ENCODE measurements at places on chromosomes 3 and 15.

GRCh38 chr15:49103002-49103401 is 52.4 kb downstream of the COPS2 start:
- no peak for DNase-seq

GRCh38 chr3:28574036-28574435 is 225.4 kb upstream of the AZI2 start:
- no peak for DNase-seq

GRCh38 chr15:82933576-82933975 is 18.9 kb downstream of the HOMER2 start:
- no peak for DNase-seq

- no peak for DNase-seq
Observed at GRCh38 chr3:88410259-88410658, 260.5 kb downstream of the C3orf38 start.

- DNase-seq = no peak
Observed at GRCh38 chr3:9308298-9308990, 54.4 kb upstream of the THUMPD3 start.

- no peak for DNase-seq
Observed at GRCh38 chr3:196749125-196749524, 9.5 kb downstream of the PAK2 start.

DNA sequence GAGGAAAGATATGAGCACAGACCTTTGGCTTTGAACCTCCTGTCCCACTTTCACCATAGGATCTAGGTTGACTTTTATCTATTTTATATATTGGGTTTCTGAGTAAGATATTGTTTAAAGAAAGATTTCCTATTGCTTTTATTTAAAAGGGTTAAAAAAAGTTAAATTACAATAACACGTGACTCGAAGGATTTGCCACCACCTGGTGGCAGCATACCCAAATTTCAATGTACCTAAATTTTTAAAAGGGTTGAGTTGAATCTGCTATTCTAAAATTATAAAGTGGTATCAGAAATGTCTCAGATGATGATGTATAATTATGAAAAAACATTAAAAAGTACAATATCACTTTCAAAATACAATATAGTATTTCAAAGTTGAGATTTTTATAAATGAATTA is 368.4 kb downstream of the MECOM start:
- DNase-seq = no peak

- no peak for DNase-seq
Observed at GRCh38 chr3:68662176-68662575, 270.2 kb downstream of the TAFA4 start.

- DNase-seq = no peak
Observed at GRCh38 chr15:63500265-63501250, 3.8 kb upstream of the USP3 start.

DNA sequence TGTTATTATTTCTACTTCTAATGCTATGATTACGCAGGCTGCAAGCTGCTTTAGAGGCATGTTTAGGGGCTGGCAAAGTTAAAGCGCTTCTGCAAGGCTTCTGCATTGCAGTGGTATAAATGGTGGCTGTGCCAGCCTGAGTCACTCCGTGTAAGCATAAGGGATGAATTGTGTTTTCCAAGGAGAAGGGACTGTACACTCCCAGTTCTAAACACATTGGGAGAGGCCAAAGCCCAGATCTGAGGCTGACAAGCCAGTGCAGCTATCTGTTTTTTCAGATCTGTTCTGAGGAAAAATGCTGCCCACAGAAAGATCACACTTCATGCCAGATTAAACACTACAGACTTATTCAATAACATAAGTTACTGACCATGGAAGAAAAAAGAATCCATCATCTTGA is 83.8 kb downstream of the PRICKLE2 start:
- DNase-seq = no peak

DNA sequence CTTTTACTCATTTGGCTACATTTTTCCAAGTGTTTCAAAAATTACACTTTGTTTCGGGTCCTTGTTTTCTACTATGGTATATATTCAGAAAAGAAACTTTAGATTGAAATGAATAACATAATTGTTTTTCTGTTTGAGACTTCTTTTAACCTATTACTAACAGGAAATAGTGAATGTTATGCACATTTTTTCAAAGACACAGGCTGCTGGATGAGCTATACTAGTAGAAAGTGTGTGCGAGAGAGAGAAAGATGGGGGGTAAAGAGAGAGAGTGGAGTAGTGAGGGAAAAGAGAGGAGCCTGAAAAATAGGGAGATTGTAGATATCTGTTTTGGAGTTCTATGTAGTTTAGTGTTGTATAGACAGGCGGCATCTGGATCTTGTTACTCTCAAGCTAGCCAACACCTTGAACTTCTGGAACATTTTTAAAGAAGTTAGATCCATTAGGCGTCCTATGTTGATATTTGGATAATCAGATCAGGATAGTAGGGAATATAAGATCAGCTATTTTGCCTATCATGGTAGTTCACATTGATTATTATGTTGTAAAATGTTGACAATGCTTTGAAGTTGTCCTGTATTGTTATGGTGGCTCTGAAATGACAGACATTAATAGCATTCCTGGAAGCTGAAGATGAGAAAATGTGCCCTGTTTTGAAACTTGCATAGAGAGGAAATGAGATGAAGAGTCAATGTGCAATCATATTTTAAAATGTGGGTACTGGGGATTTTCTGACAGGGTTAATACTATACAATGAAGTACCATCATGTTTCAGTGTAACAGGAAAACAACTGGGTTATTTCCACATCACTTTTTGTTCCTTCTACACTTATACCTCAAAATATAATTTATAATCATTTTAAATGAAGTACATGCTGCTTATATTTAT is 2.6 kb downstream of the RBMS3 start:
- DNase-seq = no peak

DNA sequence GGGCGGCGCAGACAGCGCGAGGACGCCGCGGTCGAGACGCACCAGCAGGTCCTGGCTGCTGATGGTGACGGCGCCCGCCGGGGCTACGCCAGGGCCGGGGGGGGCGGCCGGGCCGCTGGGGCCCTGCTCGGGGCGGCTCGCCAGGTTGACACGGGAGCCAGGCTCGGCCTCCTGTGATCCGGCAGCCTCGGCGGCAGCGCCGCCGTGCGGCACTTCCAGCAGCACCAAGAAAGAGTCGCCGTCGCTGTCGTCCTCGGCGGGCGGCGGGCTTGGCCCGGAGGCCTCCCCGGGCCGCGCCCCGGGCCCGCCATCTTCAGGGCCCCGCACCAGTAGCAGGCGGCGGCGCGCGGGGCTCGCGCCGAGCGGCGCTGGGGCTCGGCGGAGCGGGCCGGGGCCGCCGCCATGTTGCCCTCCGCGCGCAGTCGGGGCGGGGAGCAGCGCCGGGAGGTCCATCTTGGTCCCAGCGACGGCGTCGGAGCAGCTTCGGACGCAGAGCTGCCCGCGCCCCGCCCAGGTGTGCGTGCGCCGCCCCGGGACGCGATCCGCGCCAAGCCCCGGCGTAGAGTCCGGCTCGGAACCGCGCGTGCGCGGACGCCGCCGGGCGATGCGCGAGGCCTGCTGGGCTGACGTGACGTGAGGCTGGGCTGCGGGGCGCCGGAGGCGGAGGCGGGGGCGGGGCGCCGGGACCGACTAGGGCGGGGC is at the start of gene ZXDC:
Gene ZXDC, minus strand, starts transcription at position 479 of the 702 bp plus-strand sequence. Its CDS starts 26 bp downstream, at position 453.
- peak; percentile 88 for DNase-seq

DNA sequence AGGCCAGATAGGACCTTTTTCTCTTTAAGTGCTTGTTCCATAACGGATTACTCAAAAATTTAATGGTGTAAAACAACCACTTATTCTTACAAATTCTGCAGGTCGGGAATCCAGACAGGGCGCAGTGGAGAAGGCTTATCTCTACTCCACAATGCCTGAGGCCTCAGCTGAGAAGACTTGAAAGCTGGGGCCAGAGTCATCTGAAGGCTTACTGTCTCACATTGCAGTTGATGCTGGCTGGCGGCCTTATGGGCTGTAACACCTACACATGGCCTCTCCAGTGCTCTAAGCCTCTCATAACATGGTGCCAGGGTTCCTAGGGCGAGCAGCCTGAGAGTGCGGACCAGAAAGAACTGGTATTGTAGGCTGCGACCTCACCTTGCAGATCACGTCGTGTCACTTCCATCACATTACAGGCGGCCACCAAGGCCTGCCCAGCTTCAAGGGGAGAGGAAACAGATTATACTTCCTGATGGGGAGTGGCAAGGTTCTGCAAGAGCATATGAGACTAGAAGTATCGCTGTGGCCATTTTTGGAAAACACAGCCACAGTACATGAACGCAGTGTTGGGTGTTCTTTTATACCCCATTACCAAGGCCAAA is 32.4 kb downstream of the CMTM7 start:
- DNase-seq = no peak

DNA sequence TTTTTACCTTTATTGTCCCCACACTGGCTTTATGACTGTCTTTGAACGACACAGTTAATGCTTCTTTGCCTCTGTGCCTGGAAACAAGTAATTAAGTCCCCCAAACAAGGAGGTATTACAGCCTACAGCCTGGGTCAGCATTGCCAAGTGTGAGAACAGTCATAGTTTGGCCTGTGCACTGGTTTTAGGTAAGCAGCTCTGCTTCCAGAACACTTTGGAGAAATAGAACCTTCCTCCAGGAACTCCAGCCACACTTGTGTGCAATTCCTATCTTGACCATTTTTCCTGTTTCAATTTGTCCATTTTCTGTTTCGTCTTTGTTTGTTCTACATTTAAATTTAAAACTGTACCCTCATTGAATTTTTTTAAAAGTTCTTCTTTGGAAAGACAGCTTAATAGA is 568.2 kb downstream of the TUSC7 start:
- DNase-seq = no peak

GRCh38 chr15:63029676-63030075 is 12.9 kb upstream of the TPM1 start:
- no peak for DNase-seq

GRCh38 chr15:99062226-99062625 is 42.7 kb upstream of the SYNM start:
- no peak for DNase-seq

DNA sequence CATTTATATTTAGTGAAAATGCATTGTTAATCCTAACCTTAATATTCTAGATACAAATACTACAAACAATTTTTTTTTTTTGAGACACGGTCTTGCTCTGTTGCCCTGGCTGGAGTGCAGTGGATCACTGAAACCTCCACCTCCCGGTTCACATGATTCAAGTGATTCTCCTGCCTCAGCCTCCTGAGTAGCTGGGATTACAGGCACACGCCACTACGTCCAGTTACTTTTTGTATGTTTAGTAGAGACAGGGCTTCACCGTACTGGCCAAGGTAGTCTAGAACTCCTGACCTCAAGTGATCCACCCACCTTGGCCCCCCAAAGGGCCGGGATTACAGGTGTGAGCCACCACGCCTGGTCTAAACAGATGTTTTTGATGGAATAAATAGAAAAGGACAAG is 361.5 kb upstream of the NECTIN3 start:
- DNase-seq = no peak

- DNase-seq = no peak
Observed at GRCh38 chr3:63914312-63914711, 2.1 kb upstream of the SCAANT1 start.

- DNase-seq = no peak
Observed at GRCh38 chr15:68537097-68537496, 41.7 kb upstream of the CORO2B start.

DNA sequence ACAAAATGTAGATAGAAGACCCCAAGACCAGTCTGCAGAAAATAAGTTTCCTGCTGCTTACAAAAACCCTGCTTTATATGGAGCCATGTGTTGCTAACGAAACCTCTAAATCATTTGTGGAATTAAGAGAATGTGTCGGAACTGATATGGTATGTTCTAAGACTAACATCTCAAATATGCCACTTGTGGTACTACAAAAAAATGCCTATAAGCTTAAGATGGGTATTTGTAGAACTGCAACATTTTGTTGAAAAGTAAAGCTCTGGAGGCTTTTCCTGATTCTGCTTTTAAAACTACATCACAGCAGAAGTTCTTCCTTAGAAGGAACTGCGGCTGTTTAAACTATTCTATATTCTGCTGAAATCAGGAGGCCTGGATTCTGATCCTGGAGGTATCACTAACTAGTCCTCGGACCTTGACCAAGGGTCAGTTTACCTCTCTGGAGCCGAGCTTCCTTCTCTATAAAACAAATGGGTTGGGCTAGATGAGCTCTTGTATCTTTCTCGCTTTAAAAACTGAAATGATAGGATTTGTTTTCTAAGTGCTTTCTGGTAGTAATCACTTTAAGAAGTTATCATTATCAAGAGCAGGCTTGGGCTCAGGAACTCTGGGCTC is 74.9 kb downstream of the RAD18 start:
- no peak for DNase-seq

- DNase-seq = no peak
Observed at GRCh38 chr3:13353936-13354542, 66.1 kb downstream of the NUP210 start.

GRCh38 chr3:186990878-186991308 is 60.6 kb downstream of the ST6GAL1 start:
- no peak for DNase-seq

GRCh38 chr3:138600100-138600745 is 6.2 kb upstream of the CEP70 start:
- no peak for DNase-seq

DNA sequence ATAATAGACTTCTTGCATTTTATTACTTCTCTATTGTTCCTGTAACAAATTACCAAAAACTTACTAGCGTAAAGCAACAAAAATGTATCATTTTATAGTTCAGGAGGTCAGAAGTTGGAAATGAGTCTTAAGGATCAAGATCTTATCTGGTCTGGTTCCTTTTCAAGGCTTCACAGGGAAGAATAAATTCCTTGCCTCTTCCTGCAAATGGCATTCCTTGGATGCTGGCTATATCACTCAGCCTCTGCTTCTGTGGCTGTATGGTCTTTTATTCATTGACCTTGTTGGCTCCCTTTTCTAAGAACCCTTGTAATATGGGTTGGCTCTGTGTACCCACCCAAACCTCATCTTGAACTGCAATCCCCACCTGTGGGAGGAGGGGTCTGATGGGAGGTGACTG is 478.4 kb upstream of the THBS1 start:
- no peak for DNase-seq

DNA sequence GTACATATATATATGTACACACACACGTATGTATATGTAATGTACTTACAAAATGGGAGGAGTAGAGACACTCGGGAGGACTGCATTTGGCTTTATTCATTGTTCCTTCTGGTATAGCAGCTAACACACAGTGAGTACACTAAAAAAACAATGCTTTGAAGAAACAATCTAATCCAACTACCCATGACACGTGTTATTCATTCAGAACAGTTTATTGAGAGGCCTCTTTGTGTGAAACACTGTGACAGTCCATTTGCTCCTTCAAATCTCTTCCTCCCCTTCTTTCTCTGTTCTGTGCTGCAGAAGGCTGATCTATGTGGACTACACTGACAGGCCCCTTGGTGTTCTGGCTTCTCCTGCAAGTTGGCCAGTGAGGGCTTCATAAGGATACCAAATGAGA is 1075.9 kb upstream of the CFAP20DC start:
- DNase-seq = no peak

DNA sequence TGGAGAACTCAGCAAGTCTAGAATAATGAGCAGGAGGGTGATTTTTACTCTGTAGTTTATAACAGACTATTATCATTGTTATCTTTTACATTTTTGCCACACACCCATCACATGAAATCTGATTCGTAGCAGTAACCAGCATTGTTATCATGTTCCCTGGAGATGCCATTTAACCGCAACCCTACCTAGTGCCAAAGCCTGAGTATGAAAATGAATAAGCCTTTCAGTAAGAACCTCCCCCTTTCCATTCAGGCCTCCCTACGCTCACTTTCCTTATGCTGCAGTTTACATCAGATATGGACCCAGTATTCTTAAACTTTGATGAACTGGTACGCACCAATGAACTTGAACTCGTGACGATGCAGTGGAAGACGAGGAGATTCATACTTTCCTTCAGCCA is 158.7 kb upstream of the SPRED1 start:
- DNase-seq = no peak

- no peak for DNase-seq
Observed at GRCh38 chr3:34969513-34969912, 669.8 kb upstream of the ARPP21 start.
